ENCODE measurements at places on chromosomes 5 and 9. TPM values are rescaled to one million over a fixed set of nuclear protein-coding genes. Genes with fewer than 3 reads are reported as not detected.

DNA sequence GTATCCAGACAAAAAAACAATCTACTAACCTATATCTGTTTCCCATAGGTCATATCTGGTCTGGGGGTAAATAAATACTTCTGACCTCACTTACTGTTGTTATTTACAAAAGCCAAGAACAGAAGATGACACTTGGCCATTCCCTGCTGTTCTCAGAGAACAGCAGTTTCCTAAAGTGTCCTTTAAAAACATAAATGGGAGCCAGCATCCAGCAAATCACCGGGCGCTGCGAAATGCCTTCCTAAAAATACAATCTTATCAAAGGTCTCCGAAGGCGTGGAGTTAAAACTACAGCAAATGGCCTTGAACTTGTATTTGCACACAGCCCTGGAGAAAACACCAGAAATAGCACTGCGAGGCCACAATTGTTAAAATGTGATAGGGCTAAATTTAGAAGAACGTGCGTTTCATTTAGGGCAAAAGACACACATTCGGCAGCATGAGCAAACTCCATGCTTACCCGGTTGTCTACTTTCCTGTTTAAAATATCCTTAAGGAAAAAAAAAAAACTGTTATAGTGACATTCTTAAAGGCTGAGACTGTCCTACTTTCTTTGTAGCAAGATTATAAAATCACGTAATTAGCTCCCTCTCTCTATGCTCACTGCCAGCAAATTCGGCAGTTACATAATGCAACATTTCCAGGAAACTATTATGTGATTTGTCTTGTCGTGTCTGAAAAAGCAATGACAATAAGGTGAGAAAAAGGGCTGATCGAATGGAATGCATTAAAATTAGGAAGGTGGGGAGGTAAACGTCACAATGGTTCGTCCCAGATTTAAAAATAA lies 1.5 kb downstream of the NFIL3 start:
- H3K27me3 ChIP-seq = peaks cover 41% of the 10 kb centered on the region
- H3K27ac ChIP-seq = no peak overlapping the region
- peaks cover 14% of the 10 kb centered on the region for H3K4me1 ChIP-seq
- H3K36me3 ChIP-seq = no peaks in the 10 kb centered on the region
- DNase-seq = no peak

DNA sequence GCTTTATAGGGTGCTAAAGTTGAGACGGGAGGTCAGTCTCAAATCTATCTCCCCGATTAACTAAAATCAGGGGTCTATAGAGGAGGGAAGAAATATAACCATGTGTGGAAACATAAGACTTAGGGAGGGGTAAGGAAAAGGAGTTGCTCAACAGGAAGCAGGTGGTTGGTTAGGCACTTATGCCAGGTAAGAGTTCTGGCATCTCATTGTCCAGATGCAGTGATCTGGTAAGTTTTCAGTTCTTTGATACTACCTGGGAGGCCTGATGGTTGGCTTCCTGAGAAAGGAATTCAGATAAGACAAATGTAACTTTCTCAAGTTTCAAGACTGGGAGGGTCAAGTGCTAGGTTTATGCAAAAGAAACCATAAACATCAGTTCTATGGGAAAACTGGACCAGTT lies 47.7 kb downstream of the CERT1 start:
- H3K27ac ChIP-seq = no peak overlapping the region
- no peaks in the 10 kb centered on the region for H3K36me3 ChIP-seq
- no peaks in the 10 kb centered on the region for H3K27me3 ChIP-seq

DNA sequence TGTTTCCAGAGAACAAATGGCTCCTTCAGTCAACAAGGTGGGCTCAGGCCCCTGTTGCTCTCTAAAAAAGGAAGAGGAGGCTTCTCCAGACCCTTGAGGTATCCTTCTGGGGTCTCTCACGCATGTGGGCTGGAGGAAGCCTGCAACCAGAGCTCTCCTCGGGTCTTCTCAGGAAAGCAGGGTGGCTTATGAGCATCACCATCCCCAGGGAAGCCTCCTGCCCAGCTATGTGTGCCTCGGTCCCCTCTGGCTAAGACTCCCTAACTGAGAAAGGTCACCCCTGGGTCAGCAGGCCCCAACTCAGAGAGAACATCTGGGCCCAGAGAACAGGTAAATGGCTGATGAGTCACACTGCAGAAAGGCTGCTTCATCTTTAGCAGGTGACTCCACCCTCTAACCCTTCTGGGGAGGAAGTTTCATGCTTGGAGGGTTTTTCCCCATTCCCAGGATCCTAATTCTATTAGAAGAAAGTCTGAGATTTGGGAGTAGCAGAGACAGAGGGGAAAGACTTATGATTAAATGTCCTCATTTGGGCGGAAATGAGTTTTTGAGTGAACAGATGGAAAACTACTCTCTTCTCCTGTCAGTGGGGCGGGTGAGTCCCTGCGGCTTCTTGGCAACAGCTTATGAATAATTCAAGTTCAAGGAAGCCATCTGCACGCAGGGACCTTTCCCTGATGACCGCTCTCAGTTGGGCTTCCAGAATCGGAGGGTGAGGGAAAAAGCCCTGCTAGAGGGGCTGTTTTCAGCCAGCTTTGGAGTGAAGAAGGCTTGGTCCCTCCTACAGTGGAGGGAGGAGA lies 41.9 kb downstream of the TGFBI start:
- DNase-seq = no peak
- H3K4me3 ChIP-seq = no peak overlapping the region
- H3K4me1 ChIP-seq = no peaks in the 10 kb centered on the region
- no peak overlapping the region for H3K27ac ChIP-seq
- H3K27me3 ChIP-seq = no peaks in the 10 kb centered on the region

DNA sequence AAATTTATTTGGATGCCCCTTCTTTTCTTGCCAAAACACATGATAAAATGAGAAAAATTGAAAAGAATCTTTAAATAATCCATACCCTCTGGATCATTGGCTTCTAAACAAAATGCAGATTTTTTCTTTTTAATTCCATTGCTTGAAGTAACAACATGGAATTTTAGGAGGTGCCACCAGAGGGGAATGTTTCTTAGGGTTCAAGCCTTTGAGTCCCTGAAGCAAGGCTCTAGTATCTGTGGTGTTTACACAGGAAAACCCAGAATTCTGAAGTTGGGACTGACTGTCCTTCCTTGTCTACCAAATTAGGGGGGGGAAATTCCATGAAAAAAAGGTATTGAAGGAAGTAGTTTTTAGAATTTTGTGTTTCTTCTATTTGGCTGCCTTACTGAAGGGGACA lies 69.4 kb downstream of the LMNB1 start:
- peaks cover 31% of the 10 kb centered on the region for H3K4me1 ChIP-seq
- no peak for DNase-seq

GRCh38 chr5:168120401-168121137 lies 170.9 kb upstream of the WWC1 start:
- no peak overlapping the region for H3K4me3 ChIP-seq
- no peaks in the 10 kb centered on the region for H3K36me3 ChIP-seq
- DNase-seq = no peak
- H3K4me1 ChIP-seq = peaks cover 29% of the 10 kb centered on the region

RNF224 gene
- total RNA-seq = not detected

NTRK2 gene
- 0.02 TPM for total RNA-seq
